ENCODE measurements at places on chromosomes 1 and 21.

GRCh38 chr1:181806746-181807145, 254.8 kb downstream of the ZNF648 start:
- DNase-seq, result no peak

GRCh38 chr1:60922304-60922703, 160.1 kb upstream of the NFIA start:
- no peak for DNase-seq

DNA sequence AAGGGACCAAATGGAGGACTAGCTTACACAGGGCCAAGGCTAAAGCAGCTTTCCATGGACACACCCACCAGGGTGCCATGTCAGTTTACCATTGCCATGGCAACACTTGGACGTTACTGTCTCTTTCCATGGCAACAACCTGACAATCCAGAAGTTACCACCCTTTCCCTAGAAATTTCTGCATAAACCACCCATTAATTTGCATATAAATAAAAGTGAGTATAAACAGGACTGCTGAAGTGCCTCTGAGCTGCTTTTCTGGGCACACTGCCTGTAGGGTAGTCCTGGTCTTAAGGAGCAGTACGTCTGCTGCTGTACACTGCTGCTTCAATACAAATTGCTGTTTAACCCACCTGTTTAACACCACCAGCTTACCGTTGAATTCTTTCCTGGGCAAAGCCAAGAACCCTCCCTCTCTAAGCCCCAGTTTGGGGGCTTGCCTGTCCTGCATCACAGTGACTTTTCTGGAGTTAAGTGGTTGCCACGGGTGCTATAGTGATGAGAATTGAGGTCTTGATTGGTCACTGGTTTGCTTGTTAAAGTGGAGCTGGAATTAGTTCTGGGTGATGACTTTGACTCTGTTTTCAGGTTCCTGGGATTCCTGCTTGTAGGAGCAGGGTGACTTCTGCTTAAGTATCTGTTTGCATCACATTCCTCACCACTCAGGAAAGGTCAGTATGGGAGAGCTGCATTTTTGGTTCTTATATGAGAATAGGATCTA, 83.2 kb downstream of the CLDN17 start:
- no peak for DNase-seq

DNA sequence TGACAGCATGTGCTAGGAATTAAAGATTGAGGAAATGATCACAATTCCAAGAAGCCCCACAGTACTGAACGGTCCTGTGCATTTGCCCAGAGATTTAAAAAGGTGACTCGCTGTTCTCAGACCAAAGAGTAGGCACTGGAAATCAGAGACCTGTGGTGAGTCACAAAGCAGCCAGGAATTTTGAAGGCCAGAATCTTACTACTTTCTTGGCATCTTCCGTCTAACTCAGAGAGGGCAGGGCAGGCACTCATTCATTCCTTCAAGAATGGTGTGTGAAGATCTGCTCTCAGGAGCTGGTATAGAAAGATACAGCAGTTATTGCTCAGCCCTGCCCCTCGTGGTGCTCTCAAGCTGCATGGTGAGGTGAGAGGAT, 57.9 kb downstream of the BRINP2 start:
- no peak for DNase-seq

DNA sequence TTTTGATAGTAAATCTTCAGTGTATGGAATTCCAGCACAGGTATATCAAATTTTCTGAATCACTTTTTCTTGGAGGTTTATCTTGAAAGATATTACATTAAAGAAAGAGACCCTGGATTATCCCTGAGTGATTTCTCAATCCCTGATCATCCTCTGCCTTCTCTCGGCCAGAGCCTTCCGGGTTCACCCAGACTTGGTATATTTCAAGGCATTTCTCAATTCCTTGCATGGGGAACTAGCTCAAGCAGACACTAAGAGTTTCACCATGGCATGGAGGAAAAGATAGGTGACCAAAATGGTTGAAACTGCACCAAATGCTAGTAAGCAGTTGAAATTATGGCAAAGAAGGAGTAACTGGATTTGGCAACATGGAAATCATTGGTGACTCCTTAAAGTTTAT, 5.7 kb downstream of the VAMP4 start:
- DNase-seq, result no peak

DNA sequence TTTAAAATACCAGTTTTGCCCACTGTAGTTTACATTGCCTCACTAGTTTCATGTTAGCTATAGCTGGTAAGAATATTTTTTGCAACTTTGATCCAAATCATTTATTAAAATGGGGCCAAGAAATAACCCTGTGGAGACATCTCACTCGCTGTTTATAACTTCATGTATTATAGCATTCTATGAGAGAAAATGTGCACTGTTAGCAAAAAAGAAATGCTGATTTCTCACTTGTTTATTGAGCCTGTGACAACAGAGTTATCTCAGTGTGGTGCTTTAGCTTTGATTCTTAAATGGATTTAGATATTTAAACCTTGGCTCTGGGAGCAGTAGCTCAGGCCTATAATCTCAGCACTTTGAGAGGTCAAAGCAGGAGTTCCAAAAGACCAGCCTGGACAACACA, 127.9 kb downstream of the PIK3R3 start:
- DNase-seq, result no peak

GRCh38 chr1:87953732-87954344, 625.2 kb downstream of the LMO4 start:
- no peak for DNase-seq

GRCh38 chr1:55706397-55706796, 491.2 kb upstream of the USP24 start:
- DNase-seq, result no peak

DNA sequence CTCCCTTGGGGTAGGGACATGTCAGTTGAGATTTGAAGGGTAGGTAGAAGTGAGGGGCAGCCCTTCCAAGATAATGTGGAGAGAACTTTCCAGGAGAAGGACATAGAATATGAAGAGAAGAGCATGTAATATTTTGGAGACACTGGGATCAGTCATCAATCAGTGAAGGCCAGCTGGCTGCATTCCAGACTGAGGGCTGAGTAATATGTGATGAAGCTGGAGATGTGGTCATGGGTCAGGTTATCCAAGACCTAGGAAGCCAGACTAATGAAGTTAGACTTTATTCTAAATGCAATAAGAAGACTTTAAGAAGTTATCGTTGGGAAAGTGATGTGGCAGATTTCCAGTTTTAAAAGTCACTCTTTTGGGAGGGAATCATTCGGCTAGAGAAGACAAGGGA, 262.0 kb downstream of the HMCN1 start:
- peak; percentile 81 for DNase-seq

- no peak for DNase-seq
Observed at GRCh38 chr1:58155418-58156123, 391.0 kb downstream of the OMA1 start.

GRCh38 chr1:57265104-57265503, 158.8 kb downstream of the DAB1 start:
- DNase-seq, result no peak

GRCh38 chr21:44893948-44894656, 20.6 kb upstream of the PTTG1IP start:
- DNase-seq, result no peak

GRCh38 chr1:87398641-87399040, 70.0 kb downstream of the LMO4 start:
- no peak for DNase-seq

Data from GOT3 (cell line).